ENCODE measurements at places on chromosomes 2 and 18.

DNA sequence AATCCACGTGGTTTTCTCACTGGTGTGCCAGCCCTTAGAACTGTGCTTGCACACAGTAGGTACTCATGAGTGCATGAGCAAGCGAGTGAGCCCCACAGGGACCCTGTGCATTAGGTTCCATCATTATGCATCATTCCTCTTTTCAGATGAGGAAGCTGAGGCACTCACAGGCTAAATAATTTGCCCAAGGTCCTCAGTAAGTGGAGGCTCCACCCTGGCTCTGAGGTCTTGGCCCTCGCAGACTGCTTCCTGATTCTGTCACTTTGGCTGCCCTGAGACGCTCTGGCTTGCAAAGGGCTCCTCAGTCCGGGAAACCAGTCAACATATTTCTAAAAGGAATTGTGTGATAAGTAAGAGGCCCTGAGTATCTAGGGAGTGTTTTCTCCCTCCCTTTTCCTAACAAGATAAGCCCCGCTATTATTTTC lies 71.7 kb downstream of the IL1R2 start:
- no peak for DNase-seq

- no peak for DNase-seq
Observed at GRCh38 chr2:30942419-30942818, 135.2 kb upstream of the CAPN13 start.

GRCh38 chr2:192069417-192069816 lies 125.3 kb downstream of the TMEFF2 start:
- no peak for DNase-seq

GRCh38 chr2:159074605-159075004 lies 106.2 kb downstream of the TANC1 start:
- DNase-seq: no peak

DNA sequence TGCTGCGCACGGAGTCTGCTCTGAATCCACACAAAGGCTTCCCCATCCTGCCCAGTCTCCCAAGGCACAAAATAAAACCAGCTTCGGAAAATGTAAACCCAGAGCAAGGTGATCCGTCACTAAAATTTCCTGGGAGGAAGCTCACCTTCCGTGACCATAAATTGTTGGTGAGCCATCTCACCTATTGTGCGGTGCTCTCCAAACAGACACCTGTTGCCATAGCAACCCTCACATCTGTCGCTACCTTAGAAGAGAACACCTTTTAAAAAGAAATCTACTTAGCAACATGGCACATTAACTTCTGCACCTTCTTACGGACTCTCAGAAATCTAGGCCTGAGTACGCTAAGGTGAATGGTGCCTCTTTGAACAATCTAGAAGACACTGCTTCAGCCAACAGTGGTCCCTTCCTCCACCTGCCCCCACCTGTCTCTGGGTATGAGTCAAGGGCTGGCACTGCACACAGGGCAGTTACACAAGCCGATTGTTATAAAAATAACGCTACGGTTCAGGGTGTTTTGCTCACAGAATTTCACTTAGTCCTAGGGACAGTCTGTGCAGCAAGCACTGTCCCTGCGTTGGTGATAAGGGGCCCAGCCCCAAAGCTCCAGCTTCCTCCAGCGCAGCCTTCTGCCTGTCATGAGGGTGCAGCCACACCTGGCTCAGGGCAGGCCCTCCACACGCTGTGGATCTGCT lies 114.9 kb upstream of the ID2 start:
- DNase-seq: no peak

- no peak for DNase-seq
Observed at GRCh38 chr2:199443589-199444130, 14.1 kb downstream of the SATB2 start.

GRCh38 chr2:95531254-95531771 lies 46.8 kb upstream of the TRIM43B start:
- DNase-seq: no peak

DNA sequence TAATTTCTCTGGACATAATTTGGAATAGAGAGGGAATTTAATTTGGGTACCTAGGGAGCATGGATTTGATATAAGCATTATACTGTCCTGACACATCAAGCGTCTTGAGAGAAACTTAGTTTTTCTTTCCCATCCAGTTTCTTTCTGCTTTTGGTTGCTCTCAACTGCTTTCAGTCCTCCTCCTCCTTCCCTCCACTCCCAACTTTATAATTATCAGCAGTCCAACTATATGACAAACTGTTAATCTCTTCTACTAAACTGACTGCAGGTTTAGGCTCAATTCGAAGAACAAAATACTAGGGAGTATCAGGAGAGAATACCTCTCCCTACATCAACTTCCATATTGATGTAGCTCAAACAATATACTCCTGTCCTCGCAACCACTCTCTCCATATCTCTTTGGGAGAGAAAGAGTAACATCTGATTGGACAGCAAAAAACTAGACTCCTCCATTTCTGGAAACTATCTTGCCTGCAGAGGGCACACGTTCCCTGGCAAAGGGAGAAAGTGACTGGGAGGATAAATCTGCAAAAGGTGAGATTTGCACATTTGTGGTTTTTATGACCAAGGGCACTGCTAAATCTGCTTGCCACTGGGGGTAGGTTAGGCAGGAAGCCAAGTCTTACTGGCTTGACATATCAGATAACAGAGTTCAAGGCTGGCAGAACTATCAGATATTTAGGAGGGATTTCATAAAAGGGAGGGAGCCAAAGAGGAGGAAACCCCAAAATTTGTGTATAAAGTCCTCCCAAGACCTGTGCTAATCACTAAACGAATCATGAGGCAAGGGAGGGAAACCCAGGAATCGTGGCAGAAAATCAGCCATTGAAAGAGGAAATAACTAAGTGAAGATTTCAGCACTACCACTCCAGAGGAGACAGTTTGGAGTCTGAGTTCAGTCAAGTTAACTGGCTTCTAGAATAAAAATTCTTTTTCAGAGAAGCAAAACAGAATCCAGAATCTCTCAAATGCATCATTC lies 40.0 kb downstream of the ICA1L start:
- DNase-seq: peak; percentile 9

- DNase-seq: no peak
Observed at GRCh38 chr18:49025767-49026500, 75.2 kb upstream of the SMAD7 start.

- DNase-seq: no peak
Observed at GRCh38 chr2:241798081-241798630, 10.8 kb upstream of the NEU4 start.

GRCh38 chr18:37482002-37482401 lies 83.6 kb downstream of the CELF4 start:
- DNase-seq: no peak

DNA sequence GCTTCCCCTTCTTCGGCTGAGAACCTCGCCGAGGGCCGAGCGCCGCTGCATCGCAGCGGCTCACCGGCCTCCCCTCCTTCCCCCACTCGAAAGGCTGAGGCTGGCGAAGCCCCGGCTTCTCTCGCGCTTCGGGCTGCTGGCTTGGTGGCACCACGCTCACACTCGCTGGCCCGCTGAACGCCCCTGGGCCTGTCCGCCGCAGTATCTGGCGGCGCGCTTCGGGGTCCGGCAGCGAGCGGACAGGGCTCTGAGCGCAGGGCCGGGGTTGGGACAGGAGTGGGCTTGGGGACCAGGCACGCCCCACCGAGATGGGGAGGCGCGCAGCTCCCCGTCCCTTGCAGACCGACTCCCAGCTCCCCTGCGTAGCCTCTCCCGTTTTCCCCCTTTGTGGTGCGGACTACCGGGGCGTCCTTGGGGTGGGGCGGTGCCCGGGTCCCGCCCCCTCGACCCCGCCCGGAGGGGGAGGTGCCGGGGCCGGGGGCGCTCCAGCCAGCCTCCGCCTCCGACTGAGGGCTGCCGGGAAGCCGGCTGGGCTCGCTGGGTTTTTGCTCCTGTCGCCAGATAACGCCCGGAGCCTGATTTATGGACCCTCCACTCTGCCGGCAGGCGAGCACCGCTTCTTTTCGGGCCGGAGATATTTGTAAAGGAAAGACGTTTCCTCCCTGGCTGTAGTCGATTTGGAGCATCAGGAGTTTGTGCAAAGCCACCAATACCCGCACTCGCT lies 3.8 kb downstream of the GBX2 start:
- DNase-seq: no peak

GRCh38 chr2:73008766-73009135 lies 62.8 kb downstream of the SFXN5 start:
- DNase-seq: no peak

DNA sequence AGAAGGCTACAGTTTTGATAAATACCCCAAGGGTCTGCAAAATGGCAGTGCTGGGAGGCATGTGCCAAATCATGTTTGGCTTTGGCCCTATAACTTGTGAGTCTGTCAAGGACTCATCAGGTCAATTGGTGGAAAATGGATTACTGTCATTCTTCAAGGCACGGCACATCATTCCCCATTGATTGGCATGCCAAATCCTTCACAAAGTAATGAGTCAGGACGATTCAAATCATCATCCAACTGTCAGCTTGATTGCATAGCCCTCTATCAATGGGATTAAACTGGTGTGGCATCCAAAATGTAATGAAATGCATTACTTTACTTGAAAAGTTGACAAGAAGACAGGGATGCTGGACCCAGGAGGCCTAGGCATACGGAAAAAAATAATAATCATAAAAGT lies 441.6 kb upstream of the PIK3C3 start:
- no peak for DNase-seq

DNA sequence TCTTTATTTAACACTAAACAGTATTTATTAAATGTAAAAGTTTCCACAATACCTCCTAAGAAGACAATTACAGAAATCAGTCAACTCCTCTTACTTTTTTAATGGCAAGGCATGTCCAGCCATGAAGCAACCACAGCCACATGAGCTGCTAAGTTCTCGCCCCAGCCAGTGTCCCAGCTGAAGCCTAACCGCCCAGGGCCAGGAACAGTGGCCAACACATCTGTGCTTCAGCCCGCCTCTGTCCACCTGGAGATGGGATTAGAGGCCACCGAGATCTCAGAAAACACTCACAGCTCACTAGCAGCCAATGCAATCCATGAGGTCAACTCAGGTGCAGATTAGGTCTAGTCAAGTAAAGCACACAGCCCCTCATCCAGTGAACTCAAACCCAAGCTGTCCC lies 40.2 kb downstream of the PID1 start:
- no peak for DNase-seq

- DNase-seq: no peak
Observed at GRCh38 chr2:176733698-176734430, 464.6 kb downstream of the MTX2 start.

DNA sequence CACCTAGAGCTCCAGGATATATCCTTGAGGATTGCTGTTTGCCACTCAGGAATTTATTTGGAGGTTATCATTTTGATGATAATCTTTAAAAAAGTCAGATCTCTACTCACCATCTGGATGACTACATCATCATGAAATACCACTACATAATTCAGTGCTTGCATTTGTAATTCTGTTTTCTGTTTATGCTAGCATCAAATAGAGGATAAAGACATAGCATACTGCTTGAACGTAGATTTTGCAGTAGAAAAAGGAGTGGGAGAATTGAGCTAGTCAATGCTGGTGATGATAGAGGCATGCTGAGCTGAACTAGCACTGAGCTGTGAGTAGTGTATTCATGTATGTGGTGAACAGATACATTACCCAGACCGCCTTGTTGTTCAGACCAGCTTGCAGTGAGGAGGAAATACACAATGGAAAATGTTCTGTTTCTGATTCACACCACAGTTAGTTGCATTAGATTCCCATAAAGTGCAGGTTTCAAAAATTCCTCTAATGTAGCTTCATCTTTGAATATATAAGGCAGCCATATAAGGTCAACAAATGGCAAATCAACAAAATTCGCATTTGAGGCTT lies 68.8 kb upstream of the CDC42EP3 start:
- no peak for DNase-seq

DNA sequence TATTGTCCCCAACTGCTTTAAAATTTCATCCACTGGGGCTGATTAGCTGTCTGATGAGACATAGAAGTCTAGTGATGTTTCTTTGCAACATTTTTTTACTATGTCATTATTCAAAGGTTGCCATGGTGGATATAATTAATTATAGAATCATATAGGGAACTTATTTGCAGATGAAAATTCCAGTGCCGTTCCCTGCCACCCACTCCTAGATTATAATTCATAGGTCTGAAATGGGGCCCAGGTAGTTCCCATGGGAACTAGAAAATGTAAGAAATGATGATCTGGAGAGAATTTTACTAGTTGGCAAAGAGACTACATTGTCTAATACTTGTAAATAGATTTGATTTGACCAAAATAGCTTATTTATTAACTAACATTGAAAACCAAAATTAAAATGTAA lies 1496.5 kb upstream of the NXPH2 start:
- no peak for DNase-seq

DNA sequence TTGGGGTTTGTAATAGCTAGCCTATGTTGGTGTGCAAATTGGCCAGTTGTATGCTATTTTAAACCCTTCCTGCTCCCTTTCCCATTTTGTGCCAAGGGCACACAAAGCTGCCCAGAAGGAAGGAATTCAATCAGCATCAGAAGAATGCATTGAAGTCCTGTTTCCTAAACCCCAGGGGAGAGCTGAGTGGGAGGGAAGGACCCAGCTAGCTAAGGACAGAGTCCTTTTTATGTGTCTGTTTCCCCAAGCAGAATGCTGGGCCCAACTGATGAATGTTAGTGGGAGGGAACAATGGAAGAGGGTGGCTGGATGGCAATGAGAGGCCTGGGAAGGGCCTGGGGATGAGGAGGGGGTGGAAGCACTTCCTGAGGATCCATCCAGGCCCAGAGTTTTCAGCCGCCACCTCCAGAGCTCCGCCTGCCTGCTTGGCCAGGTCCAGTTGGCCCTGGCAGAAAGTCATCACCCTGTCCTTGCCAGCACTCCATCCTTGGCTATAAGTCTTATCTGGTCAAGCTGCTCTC lies 32.7 kb downstream of the MEX3C start:
- DNase-seq: no peak

GRCh38 chr2:72211777-72212485 lies 64.3 kb upstream of the CYP26B1 start:
- DNase-seq: no peak

- DNase-seq: no peak
Observed at GRCh38 chr2:116491292-116491691, 1323.2 kb upstream of the DDX18 start.

GRCh38 chr18:5476961-5477800 lies 66.6 kb downstream of the EPB41L3 start:
- no peak for DNase-seq

- no peak for DNase-seq
Observed at GRCh38 chr2:22282220-22282619, 1102.8 kb upstream of the KLHL29 start.

DNA sequence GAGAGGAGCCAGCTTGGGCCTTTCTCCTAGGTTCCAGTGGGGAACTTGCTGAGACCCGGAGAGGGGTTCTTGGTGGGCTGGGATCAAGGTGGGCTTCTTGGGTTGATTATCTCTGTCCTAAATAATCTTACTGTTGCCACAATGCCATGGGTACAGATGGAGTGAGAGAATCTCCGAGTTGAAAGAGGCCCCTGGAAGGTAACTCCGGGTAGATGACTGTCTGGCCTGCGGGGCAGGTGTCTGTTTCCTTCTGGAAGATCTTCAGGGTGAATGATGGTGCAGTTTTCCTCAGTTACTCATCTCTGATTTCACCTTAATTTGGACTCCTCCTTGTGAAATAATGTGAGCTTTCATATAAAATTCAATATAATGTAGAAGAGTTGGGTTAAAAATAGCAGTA lies 159.4 kb downstream of the ACTR3 start:
- no peak for DNase-seq
